Globus pallidus (tissue), 1 donor: ENCODE measurements at places on chromosomes 5 and 9.

GRCh38 chr5:72281764-72282499 is 38.1 kb downstream of the MRPS27 start:
- no peak for DNase-seq

DNA sequence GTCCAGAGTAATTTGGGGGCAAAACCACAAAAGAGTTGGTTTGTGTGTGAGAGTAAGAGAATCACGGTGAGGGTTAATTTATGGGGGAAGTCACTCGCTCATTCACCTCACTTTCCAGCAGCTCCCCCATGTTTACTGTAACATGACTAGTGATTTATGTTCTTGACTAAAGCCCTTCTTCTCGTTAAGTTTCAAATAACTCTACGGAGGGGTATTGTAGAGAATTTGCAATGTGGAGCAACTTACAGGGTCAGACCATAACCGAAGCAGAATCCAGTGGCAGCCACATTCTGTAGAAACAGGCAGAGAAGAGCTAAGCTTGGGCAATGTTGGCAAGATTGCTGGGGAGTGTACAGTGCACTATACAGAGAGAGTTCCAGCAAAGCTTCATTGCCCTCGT is 760.6 kb downstream of the IRX1 start:
- DNase-seq = no peak

GRCh38 chr9:101026824-101027223 is 1.7 kb upstream of the PLPPR1 start:
- DNase-seq = peak; percentile 26

- DNase-seq = no peak
Observed at GRCh38 chr9:133602277-133602676, 6.9 kb downstream of the FAM163B start.

GRCh38 chr9:136196404-136197083 is 8.4 kb downstream of the LHX3 start:
- DNase-seq = no peak

DNA sequence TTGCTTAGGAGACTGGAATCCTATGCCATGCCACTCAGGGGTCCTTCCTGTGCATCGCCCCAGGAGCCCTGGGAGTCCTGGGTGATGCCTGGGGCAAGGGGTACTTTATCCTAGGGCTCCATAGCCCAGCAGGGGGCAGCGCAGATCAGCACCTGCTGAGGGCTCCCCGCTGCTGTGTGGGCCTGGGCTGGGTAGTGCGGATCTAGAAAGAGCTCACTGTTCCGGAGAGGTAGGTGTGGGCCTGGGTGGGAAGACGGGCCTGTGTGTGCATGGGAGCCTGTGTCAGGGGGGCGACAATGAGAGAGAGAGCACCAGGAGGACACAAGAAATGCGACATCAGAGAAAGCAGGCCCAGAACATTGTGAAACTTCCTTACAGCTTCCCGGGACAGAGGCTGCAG is 11.4 kb upstream of the DAB2IP start:
- DNase-seq = peak; percentile 70
